ENCODE measurements at places on chromosomes 6 and 20. TPM values are rescaled to one million over a fixed set of nuclear protein-coding genes. Genes with fewer than 3 reads are reported as not detected.

Gene PDCD2
- total RNA-seq, result 59.8 TPM

- DNase-seq, result no peak
These were observed 447.9 kb upstream of the OPRM1 start for GRCh38 chr6:153591159-153591558.

- DNase-seq, result no peak
These were observed 711.9 kb upstream of the EPHA7 start for GRCh38 chr6:94131271-94131670.

Gene TSPO2
- total RNA-seq, result not detected

Gene UBR2
- 22.5 TPM for total RNA-seq

Gene KLC4
- 14.2 TPM for total RNA-seq

Gene LHFPL5
- total RNA-seq, result not detected

Gene LRRC1
- 59.9 TPM for total RNA-seq

DNA sequence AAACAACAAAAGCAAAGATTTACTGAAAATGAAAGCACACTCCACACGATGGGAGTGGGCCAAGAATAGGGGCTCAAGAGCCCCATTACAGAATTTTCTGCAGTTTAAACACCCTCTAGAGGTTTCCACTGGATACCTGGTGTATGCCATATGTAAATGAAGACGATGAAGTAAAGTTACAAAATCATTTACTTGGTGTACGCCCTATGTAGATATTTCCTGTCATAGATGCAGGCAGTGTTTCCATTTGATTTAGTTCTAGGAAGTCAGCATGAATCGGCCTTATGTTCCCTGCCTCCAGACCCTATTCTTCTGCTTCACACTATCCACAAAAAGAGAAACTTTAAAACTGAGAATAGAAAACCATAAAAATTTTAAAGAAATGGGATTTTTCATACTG lies 404.4 kb upstream of the GJE1 start:
- DNase-seq, result peak; percentile 19

- no peak for DNase-seq
These were observed 97.0 kb upstream of the MAN1A1 start for GRCh38 chr6:119446609-119447008.

DNA sequence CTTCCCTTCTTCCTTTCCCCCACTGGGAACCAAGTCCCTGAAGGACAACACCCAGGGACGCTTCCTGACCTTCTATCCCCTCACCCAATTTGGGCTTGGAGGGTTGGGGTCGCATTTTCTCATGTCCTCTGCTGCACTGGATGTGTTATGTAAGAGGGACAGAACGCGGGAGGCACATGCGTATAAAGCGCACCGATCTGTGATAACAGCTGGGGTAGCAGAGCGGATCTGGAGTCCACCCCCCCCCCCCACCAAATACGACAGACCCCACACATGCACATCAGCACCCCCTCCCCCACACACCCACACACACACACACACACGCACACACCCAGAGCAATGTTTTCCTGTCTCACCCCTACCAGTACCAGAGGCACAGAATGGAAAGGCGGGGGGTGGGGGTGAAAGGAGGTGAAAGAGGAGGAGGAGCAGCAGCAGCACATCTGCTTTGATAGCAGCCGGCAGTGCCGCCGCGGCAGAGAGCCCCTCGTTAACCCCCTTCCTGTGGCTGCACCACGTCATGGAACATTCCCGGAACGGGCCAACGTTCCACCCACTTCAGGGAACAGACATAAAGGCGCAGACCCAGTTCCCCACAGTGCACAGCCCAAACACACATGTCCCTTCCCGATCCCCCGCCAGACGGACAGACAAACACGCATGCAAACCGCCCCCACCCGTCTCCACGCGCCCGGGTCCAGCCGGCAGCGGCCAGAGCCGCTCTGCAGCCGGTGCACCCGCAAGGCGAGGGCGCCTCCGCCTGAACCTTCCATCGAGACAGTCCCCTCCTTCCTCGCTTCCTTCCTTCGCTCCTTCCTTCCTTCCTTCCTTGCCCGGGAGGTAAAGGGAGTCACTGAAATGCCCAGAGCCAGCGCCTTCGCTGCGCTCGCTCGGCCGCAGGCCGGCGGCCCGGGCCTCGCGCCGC lies 590 bp downstream of the HIVEP2 start:
- peak; percentile 85 for DNase-seq

DNA sequence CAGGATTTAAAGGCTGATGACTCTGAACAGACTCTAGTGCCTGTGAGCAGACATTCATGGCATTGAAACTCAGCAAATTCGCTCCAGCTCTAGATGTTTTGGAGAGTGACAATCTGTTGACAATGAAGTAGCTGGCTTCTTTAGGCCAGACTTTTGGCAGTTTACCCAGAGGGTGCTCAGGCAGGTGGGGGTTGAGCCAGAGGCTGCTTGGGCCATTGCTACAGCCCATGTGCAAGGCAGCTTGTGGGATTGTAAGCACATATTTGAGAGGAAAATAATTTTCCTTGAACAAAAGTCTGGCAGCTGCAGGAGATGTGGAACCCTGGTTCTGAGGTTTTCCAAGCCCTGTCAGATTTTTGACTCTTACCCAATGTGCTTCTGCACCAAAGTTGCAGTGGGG lies 311.6 kb downstream of the CDC5L start:
- DNase-seq, result no peak

Gene CNR1
- total RNA-seq, result under 0.01 TPM

GRCh38 chr6:158174514-158174913 lies 6.4 kb downstream of the GTF2H5 start:
- DNase-seq, result peak; percentile 39

Gene HMGCLL1
- not detected for total RNA-seq

DNA sequence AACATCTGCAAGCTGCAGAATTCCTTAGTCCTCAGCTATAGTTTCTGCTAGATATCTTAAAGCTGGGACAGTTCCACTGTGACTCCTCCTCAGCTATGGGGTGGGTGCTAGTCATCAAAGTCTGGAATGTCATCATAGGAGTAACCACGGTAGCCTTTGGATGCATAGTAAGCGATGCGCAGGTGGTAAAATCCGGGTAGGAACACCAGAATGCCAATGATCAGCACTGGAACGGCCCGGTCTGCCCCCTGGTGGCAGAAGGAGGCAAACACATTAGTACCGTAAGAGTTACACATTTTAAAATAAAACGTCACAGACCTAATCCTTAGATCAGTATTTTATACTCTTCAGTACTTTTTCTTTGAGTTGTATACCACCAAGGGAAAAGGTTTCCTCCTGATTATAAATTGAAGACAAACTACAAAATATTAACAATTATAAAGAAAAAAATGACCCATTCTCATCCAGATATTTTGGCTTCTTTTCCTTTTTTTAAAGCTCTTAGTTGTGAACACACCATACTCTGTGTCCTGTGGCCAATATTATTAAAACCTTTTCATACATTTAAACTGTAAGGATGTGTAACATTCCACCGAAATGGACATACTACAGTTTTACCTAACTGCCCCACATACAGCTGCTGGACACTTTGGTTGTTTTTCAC lies 18.9 kb downstream of the PCNA start:
- DNase-seq, result no peak

DNA sequence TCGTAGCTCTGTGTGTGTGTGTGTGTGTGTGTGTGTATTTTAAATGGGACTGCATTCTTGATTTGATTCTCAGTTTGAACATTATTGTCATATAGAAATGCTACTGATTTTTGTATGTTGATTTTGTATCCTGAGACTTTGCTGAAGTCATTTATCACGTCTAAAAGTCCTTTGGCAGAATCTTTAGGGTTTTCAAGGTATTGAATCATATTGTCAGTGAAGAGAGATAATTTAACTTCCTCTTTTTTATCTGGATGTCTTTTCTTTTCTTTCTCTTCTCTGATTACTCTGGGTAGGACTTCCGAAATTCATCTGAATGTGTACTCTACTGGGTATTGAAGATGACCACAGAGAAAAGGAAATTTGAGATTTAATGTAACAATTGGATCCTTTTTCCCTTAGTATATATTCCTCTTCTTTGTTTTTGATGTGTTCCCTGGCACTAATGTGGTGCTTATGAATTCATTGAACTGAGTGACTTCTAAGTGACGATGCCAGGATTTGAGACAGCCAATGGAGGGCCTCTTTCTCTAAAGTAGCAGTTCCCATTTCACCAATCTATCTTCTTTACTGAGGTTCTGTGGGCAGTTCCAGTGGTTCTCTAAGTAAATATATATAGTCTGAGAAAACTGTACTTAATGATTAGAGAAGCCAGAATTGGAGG lies 47.6 kb downstream of the TNFAIP3 start:
- no peak for DNase-seq

Gene ZBTB24
- total RNA-seq, result 4.1 TPM

Gene LPIN3
- total RNA-seq, result 0.77 TPM

Gene MOCS1
- 10.4 TPM for total RNA-seq

GRCh38 chr6:32213649-32214048 lies 10.2 kb downstream of the NOTCH4 start:
- no peak for DNase-seq

Gene RIPPLY2
- 0.51 TPM for total RNA-seq

DNA sequence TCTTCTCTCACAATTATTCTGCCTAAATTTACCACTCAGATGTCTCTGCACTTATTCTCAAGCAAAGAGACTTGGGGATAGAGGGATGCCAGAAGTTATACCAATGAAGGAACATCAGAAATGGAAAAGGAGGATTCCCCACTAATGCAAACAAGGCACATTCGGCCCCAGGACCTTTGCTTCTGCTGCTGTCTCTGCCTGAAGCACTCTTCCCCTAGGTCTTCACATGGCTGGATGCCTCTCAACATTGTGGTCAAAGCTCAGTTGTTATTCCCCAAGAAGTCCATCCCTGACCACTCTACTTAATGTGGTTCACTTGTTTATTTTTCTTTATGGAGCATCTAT lies 508.7 kb downstream of the DOK5 start:
- DNase-seq, result no peak

DNA sequence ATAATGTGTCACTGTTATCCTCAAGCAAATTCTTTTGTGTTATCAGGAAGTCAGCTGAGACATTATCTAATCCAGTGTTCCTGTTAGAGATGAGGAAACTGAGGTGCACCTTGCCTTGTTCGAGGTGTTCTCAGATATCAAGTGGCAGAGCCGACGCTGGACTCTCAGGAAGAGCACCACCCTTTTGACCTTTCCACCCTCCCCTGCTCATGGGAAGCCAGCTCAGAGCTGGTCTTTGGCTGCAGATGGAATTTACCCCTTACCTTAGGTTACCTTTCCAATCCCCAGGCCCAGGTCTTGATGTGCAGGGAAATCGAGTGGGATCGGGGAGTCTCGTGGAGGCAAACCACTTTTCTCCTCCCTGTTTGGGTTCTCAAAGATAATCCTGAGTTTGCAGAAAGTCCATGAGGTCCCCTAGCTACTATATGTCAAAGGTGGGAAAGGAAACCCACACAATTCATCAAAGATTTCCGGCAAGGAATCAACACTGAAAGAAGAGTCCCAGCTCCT lies 62.9 kb upstream of the PIM1 start:
- no peak for DNase-seq

Gene PSORS1C2
- total RNA-seq, result not detected

GRCh38 chr6:143507358-143508145 lies 4.0 kb downstream of the FUCA2 start:
- DNase-seq, result no peak

- no peak for DNase-seq
These were observed 355.5 kb downstream of the PRKN start for GRCh38 chr6:162372106-162372505.

DNA sequence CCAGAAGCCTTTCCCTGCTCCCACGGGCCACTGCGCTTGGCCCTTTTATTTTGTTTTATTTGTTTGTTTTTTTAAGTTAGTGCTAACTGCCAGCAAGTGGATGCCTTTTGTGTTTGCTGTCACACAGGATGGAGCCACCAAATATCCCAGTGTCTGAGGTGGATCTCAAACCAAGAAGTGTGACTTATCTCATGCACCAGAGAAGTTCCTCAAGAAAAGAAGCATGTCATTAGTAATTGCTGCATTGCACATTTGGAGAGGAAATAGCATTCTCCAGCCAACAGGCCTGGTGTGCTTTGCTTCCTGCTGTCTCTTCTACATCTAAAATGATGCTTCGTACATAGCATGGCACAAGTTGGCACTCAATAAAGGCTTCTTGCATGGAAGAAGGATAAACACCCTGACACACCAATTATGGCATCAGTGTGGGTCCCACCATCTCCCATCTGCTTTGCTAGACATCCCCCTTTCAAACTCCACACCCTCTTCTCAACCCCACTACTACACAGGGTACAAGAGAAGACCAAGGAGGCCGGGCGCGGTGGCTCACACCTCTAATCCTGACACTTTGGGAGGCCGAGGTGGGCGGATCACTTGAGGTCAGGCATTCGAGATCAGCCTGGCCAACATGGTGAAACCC lies 1.9 kb upstream of the ATP9A start:
- DNase-seq, result no peak

GRCh38 chr6:129890164-129890563 lies 29.0 kb upstream of the TMEM244 start:
- peak; percentile 30 for DNase-seq

GRCh38 chr6:41921712-41921998 lies 356 bp downstream of the BYSL start:
- no peak for DNase-seq
